Activated effector memory CD4-positive, alpha-beta T cell treated with anti-CD3 and anti-CD28 coated beads, Interleukin-2, amount 50 U/mL, for 16 hours (primary cell): ENCODE measurements at places on chromosomes 16 and 17.

- DNase-seq: peak; percentile 47
Observed at GRCh38 chr17:29621751-29622194, 939 bp downstream of the CORO6 start.

DNA sequence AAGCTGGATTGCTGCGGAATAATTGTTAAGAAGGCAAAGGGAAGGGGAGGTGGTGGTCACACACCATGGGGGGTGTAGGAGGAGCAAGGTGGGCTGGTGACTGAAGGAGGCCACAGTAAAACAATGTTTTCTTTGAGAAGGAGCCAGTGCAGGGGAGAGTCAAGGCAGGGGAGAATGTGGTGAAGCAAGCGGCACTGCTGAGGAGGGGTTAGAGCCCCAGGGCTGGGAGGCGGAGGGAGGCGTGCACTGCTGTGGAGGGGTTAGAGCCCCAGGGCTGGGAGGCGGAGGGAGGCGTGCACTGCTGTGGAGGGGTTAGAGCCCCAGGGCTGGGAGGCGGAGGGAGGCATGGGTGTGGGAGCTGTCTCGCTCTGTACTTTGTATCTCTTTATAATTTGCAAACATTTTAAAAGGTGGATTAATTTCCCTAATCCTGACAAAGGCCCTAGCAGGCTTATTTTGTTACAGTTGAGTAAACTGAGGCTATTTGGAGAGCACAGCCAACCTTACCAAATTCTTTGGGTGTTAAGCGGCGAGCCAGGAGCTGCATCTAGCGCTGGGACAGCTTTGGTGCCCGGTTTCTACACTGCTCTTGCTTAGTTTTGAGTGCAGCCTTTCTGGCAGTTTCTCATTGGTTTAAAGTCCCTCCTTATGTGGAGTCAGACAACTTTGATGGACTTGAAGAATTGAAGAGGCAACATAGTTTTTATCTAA, 20.9 kb downstream of the RPTOR start:
- no peak for DNase-seq

DNA sequence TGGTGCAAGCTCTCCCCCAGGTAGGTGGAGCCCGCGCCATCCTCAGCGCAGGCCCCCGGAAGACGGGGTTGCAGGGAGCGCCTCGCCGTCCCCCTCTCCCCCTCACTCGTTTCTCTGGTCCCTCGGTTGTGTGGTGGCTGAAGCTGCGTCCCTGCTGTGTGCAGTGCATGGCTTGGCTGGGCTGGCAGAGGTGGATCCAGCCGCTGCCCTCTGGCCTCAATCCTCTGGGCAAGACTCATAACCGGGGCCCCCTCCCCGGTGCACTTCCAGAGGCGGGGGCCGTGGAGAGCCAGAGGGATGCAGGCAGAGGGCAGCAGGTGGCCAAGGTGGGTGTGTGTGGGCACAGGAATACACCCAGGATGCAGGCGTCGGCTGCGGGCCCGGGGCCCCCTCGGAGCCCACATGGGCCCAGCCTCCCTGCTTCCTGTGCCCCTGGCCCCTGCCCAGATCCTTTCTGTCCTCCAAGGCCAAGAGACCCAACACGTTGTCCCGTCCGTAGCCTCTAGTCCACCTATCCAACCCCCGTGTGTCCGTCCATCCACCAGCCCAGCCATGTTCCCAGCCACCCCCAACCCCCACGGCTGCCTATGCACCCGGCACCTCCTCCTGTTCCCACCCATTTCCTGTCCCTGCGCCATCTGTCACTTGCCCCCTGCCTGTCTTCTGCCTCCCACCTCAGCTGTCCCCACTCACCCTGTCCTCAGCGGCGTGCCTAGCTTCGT, 9.3 kb downstream of the TPSG1 start:
- DNase-seq: no peak

DNA sequence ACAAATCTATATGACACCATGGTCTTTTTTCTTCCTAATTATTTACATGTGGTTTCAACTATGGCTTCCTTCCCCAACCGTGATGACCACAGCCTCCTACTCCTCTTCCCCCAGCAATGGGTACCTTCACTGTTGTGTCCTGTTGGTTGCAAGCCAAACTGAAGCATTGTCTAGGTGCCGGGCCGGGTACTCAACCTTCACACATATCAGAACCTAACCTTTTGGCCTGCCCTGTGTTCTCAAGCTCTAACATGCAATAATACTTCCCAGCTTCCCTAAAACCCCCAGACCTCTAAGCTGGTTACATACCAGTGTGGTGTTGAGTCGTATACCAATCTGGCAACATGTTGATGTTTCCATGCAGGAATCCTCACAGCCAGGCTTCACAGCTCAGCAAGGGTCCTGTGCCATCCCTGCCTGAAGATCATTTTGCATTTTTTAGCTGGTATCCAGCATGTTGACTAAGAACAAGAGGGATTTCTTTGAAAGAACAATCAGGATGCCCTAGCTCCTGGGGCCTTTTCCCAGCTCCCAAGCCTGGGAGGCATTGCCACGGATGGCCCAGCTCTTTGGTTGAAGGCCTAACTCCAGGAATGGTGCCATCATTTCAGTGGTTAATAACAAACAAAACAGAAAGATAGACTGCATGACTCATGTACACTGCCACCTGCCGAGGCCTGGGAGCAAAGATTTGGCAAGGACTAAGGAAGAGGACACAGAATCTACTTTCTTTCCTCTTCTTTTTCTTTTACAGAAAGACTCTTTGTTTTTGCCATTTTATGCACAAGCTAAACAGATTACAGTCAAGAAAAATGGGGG, 373.7 kb upstream of the SALL1 start:
- no peak for DNase-seq

GRCh38 chr17:29292071-29292991, 1.6 kb downstream of the NUFIP2 start:
- peak; percentile 84 for DNase-seq

GRCh38 chr16:3094289-3095027, 4.6 kb downstream of the ZSCAN10 start:
- DNase-seq: peak; percentile 79

- no peak for DNase-seq
Observed at GRCh38 chr17:9016941-9017552, 4.3 kb upstream of the NTN1 start.

DNA sequence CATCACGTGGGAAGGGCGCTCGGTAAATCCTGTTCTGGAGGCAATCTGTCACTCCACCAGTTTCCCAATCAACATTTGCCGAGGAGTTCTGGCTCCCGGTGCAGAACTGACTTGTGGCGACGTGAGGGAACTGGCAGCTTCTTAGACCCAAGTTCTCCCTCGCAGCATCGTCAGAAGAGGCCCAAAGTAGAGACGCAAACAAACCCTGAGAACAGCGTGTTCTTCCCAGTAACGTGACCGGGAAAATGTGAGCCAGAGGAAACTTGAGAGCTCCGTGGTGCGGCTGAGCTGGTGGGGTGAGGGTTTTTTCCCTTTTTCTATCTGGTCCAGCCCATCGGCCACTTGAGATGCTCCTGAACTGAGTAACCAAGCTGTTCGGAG, 158.9 kb upstream of the CACNG5 start:
- DNase-seq: no peak

DNA sequence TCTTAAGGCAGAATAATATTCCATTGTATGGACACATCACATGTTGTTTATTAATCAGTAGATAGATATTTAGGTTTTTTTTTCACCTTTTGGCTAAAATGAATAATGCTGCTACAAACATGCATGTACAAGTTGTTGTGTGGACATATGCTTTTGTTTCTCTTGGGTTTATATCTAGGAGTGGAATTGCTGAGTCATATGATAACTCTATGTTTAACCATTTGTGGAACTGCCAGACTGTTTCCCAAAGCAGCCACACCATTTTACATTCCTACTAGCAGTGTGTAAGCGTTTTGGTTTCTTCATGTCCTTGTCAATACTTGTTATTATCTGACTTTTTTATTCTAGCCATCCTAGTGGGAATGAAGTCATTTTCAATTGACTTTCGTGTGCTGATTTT, 21.3 kb downstream of the CYLD start:
- no peak for DNase-seq

DNA sequence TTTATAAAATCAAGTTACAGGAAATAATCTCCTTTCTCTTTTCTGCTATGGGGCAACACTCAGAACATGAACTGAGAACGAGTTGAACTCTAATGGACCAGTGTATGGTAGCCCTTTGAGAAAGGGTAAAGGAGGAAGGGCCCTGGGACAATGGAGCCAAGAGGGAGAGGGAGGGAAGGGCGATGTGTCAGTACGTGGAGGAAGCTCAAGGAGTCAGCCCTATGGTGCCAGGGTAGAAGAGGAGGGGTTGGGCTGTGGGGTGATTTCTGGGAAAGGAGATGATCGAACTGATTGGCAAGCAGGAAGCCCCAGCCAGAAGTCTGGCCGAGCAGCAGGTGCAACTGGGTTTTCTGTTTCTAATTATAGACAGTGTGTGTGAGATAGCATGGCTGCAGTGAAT, 4.3 kb upstream of the WIPI1 start:
- DNase-seq: peak; percentile 75

GRCh38 chr16:734208-734980, 6.4 kb downstream of the CIAO3 start:
- DNase-seq: no peak

DNA sequence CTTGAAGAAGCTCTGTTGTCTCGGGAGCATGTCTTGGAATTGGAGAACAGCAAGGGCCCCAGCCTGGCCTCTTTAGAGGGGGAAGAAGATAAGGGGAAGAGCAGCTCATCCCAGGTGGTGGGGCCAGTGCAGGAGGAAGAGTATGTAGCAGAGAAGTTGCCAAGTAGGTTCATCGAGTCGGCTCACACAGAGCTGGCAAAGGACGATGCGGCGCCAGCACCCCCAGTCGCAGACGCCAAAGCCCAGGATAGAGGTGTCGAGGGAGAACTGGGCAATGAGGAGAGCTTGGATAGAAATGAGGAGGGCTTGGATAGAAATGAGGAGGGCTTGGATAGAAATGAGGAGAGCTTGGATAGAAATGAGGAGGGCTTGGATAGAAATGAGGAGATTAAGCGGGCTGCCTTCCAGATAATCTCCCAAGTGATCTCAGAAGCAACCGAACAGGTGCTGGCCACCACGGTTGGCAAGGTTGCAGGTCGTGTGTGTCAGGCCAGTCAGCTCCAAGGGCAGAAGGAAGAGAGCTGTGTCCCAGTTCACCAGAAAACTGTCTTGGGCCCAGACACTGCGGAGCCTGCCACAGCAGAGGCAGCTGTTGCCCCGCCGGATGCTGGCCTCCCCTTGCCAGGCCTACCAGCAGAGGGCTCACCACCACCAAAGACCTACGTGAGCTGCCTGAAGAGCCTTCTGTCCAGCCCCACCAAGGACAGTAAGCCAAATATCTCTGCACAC, 21.2 kb downstream of the AKAP1 start:
- DNase-seq: no peak

DNA sequence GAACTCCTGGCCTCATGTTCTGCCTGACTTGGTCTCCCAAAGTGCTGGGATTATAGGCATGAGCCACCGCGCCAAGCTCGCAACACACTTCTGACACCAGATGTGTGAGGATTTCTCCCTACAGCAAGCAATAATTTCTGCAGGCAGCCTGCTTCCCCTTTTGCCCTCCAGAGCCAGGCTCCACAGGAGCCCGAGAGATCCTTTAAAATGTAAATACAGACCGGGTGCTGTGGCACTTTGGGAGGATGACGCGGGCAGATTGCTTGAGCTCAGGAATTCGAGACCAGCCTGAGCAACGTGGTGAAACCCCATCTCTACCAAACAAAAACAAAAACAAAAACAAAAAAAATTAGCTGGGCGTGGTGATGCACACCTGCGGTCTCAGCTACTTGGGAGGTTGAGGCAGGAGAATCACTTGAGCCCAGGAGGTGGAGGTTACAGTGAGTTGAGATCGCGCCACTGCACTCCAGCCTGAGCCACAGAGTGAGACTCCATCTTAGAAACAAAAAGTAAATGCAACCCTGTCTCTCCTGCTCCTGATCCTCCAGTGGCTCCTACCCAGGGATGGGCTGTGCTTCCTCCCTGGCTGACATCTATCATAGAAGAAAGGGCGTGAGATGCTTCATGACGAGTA, 14.7 kb downstream of the C16orf96 start:
- no peak for DNase-seq

- DNase-seq: no peak
Observed at GRCh38 chr17:65345261-65346005, 208.3 kb downstream of the RGS9 start.

DNA sequence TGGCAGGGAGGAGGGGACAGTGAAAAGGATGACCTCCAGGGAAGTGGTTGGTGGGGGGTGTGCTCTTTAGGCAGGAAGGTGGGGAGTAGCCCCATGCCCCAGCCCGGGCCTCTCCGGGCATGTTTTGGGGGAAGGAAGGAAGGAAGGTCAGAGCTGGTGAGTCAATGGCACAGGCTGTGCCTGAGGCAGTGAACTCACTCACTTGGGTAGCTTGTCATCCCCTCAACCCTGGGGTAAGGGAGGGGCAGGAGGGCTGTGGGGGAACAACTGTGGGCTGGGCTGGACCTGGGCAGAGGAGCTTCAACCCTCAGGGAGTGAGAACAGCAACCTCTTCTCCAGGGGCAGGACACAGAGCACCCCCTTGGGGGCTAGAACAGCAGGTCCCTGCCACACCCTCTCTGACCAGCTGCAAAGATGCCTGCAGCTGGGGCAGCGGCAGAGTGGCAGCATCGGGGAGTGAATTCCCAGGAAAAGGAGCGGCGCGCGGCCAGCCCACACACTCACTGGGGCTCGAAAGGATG, 6.3 kb downstream of the CSF3 start:
- no peak for DNase-seq

- no peak for DNase-seq
Observed at GRCh38 chr16:4522051-4522581, 16.5 kb downstream of the CDIP1 start.

- no peak for DNase-seq
Observed at GRCh38 chr17:82246365-82247181, 17.7 kb downstream of the SLC16A3 start.

- peak; percentile 84 for DNase-seq
Observed at GRCh38 chr17:28549236-28550132, 2.9 kb downstream of the UNC119 start.

DNA sequence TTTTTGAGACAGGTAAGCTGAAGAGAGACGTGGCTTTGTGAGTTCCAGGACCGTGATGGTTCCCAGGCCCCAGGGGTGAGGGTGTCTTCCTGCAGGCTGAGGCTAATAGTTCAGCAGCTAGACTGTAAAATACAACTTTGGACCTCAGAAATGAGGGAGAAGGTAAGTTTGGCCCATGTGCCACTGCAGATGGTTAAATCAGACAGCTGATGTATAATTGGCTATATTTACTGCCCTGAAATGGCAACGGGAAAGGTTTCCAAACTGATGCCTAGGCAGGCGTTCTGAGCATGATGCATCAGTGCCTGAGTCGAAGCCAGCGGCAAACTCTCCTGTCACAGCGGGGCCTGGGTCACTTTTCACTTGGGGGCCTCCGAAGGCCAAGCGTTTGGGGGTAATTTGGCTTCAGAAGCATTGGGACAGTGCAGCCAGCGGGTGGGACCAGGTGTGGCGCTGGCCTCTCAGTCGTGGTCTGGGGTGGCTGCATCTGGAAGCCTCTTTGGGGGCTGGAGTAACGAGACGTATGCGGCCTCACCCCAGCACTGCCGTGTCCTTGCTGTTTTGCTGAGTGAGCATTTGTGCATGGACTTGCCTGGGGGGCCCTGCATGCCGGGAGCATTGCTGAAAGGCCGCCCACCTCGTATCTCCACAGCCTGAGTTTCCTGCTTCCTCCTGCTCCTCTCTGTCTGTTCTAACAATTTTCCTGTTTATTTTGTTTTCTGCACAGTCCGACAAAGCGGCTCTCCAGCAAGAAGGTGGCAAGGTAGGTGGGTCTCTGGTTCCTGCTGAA, 31.2 kb upstream of the CAPN15 start:
- no peak for DNase-seq

- no peak for DNase-seq
Observed at GRCh38 chr17:67227488-67227887, 17.5 kb downstream of the HELZ start.
